Tongue (tissue), 3 donors: ENCODE measurements at places on chromosomes 2 and 18. TPM values are rescaled to one million over a fixed set of nuclear protein-coding genes. Genes with fewer than 3 reads are reported as not detected.

EFHD1 gene
- 4.9 TPM for total RNA-seq

PLCD4 gene
- total RNA-seq: 31.0 TPM

TUBB8B gene
- not detected for total RNA-seq

CFAP65 gene
- not detected for total RNA-seq

GNLY gene
- total RNA-seq: not detected

LRRTM1 gene
- total RNA-seq: 0.62 TPM

INSIG2 gene
- 15.6 TPM for total RNA-seq

DNAH7 gene
- 0.31 TPM for total RNA-seq
